ENCODE measurements at places on chromosomes 13 and 19.

- no peak for DNase-seq
These were observed 3.9 kb downstream of the NFIC start for GRCh38 chr19:3370214-3370720.

DNA sequence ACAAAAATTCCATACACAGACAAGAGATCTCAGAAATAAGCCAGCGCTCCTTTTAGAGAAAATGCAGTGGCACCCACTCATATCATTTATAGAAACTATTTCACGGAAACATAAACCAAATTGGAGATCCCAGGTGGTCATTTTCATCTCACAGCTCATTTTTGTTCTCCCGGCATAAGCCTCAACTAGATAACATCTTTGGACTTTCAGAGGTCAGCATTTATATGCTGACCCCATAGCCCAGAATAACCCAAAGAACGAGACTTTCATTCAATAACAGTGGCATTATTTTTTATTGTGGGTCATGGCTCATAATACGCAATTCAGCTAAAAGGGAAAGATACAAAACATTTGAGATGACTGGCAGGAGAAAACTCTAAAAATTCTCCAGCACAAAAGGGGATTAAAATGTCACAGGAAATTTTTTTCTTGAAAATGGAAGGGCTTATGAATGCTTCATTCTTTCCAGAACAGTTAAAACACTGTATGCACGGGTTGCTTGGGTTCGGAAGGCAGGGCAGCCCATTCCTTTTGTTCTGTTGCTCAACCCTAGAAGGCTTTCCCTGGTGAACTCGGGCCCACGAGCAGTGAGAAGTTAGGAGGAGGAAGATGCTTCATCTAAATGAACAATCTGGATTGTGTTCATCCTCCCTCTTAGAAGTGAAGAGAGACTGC lies 24.0 kb downstream of the STARD13 start:
- DNase-seq = no peak

- no peak for DNase-seq
These were observed at the start of gene RUBCNL for GRCh38 chr13:46387064-46387851. Gene RUBCNL (minus strand): TSS chr13:46387252. CDS start chr13:46372475, 14,777 bp downstream.

- DNase-seq = no peak
These were observed 435 bp upstream of the DAZAP1 start for GRCh38 chr19:1406774-1407527.

DNA sequence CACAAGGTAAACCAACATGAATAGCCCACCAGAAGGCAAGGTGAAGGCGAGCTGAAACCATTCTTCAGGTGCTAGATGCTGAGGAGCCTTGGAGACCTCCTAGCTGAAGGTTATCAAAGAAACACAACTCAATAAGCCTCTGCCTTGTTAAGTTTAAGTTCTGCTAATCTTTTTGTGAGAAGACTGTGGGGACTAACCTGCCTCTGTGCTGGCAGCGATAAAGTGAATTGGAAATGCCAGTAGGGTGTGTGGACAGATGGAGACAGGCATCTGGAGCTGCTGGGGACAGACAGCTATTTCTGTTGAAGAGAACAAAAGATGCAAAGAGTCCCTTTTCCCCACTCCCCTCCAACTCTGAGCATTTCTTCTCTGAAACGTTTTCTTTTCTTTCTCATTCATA lies 33.5 kb upstream of the FLT1 start:
- no peak for DNase-seq

DNA sequence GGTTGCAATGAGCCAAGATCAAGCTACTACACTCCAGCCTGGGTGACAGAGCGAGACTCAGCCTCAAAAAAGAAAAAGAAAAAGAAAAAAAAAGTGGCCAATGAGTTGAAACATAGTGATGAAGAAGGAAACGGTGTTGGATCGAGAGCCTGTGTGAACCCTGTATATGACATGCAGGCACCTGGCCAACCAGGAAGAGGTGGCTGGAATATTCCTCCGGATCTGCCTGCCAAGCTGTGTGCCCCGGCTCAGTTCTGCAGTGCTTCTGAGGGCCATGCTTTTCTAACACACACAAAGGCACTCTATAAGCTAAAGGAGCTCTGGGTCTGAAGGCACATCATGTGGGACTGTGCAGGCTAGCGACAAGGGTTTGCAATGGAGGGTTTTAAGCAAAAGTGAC lies 3.7 kb upstream of the ZNF444 start:
- DNase-seq = no peak

- DNase-seq = no peak
These were observed 343.0 kb downstream of the PCDH9 start for GRCh38 chr13:66887088-66887487.

DNA sequence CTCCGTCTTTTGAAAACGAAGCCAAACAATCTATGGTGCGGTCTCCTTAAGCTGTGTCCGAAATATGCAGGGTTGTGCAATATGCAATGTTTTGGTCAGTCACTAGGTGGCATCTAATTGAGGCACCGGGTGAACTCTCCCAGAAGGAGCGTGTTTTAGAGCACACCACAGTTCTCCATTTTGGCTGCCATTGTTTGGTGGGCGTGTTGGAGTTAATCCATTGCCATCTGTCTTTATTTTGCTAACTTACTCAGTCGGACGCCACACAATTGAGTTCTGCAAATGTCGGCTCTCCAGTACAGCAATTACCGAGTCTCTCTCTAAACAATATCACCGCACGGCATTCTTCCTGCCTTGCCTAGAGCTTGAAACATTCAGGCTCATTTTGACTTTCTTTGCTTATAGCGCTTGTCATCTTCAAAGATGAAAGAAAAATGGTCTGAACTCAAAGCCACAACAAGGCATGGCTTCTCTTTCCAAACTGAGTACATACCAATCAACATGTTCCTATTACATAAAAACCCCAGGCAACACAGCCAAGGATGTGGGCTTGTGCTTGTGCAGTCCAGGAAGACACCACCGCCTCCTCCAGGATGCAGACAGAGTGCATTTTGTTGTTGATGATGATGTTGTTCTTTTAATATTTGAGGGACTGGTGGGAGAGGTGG lies 182.0 kb upstream of the SERP2 start:
- DNase-seq = no peak

GRCh38 chr19:7545904-7546303 lies 10.4 kb downstream of the PNPLA6 start:
- DNase-seq = no peak

DNA sequence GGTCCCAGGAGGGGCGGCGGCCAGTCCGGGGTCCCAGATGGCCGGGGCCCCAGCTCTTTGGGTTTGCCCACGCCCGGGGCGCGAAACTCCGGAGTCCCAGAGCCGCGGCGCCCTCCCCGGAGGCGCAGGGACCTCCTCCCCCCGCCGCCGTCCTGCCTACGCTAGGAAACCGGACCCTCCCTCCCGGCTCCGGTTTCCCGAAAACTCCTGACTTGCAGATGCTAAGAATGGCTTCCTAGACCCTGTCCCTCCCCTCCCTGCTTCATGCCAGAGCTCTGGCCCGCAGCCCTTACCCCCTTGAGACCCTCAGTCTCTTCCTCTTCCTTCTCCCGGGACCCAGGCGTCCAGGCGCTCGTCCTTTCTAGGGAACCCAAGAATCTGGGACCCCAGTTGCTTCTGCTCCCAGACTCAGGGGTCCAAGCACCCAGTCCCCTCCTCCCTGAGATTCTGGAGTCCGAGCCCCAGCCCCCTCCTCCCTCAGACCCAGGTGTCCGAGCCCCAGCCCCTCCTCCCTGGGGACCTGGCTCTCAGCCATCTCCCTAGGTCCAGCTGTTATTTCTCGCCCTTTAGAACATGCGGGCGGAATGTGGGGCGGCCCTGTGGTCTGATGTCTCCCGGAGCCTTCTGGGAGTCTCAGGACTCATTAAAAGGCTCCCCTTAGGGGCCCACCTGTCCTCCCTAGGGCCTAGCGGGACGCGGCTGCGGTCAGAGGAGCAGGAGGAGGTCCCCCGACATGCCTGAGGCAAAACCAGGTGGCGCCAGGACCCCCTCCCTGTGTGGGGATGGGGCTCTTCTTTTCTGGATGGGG lies at the start of gene MYBPC2:
TSS of gene MYBPC2 (plus strand) at position 672 of the 808 bp plus-strand sequence. CDS start at position 734, 62 bp downstream.
- DNase-seq = no peak

GRCh38 chr13:80336370-80336769 lies 4.6 kb downstream of the SPRY2 start:
- no peak for DNase-seq

DNA sequence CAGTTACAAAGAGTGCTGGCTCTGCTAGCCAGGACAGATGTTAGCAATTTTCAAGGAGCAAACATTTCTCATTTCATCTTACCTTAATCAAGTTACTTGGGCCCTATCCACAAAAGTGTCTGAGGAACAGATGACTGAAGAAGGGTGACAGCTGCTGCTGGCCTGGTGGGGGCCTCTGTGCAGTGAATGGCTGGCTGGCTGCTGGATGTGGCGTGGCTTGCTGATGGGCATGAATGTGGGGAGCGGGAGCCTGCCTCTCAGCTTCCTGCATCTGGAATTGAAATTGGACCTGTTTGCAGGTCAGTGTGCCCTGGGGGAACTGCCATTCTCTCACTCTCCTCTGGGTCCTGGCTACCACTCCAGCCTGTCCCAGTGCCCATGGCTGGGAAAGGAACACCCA lies 94.7 kb downstream of the RGCC start:
- DNase-seq = no peak

GRCh38 chr13:104086210-104086609 lies 1020.0 kb upstream of the SLC10A2 start:
- no peak for DNase-seq

DNA sequence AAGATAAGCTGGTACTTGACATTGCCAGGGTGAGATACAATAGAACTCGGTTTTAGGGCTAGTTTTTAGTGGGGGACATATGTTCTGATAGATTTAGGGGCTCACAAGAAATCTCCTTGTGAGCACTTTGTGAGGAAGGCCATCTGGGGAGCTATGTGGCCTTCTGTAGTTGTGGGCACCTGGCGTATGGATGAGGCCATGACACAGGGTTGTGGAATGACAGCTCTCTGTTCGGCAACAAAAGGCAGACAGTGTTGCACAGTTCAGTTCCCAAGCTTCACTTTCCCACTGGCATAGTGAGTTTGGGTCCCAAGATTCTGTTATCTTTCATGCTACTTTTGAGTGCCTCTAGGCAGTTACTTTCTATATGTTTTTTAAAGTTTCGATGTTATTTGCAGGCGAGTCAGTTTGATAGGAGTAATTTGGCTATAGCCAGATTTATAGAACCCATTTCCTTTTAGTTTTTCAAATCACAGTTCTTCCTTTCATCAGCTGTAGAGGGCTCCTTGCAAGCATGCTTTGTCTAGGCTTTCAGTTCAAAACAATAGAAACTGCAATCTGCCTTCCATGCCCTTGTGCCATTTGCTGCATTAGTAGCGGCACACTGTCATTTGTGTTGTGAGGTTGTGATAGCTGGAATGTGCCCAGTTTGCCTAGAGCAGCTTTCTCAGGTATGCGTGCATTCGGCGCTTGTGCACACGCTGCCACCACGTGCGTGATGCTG lies 70.6 kb upstream of the TEX29 start:
- DNase-seq = no peak

GRCh38 chr19:576768-577438 lies 4.5 kb downstream of the BSG start:
- no peak for DNase-seq

- no peak for DNase-seq
These were observed 126.9 kb downstream of the FGF9 start for GRCh38 chr13:21797736-21798135.

- DNase-seq = no peak
These were observed 119.1 kb downstream of the KLF12 start for GRCh38 chr13:74015137-74015536.

GRCh38 chr19:45385392-45386221 lies 15.2 kb upstream of the ERCC2 start:
- DNase-seq = no peak

DNA sequence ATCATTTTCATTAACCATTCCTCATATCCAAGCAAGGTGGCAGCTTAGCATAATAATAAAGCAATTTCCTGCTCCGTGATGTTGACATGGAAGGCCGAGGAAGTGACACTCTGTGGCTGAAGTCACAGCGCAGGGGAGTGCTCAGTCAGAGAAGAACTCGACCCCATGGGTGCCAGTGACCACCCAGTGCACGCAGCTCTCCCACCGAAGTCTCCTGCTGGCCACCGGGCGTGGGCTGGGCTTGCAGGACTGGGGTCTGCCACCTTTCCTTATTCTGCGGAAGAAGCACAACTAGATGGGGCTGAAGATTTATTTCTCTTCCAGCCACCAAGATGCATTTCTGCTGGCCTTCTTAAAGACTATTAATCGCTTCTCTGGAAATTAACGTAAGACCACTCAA lies 132.1 kb upstream of the SPACA7 start:
- no peak for DNase-seq

DNA sequence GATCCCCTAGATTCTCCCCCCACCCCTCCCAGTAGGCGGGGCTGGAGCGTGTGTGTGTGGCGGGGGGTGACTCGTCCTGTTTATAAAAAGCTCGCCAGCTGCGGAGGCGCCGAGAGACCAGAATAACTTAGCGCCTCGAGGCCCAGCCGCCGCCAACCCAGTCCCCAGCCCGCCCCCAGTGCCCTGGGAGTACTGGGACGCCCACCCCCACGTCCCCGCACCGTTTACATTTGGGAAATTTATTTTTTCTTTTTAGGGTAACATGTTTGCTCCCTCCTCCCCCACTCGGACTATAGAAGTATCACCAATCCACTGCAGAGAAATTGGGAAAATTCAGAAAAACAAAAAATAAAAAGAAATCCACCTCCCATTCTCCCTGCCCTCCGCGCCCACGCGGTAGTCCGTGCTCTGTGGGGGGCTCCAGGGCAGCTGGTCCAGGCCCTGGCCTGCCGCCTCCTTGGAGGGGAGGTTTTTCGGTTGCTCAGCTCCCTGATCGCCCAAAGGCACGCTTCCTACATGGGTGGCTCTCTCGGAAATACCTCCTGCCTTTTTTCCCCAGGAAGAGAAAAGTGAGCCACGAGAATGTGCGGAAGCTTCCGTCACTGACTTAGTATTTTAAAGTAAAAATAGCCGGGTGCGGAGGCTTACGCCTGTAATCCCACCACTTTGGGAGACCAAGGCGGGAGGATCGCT lies 1.5 kb upstream of the RAB3A start:
- DNase-seq = no peak

DNA sequence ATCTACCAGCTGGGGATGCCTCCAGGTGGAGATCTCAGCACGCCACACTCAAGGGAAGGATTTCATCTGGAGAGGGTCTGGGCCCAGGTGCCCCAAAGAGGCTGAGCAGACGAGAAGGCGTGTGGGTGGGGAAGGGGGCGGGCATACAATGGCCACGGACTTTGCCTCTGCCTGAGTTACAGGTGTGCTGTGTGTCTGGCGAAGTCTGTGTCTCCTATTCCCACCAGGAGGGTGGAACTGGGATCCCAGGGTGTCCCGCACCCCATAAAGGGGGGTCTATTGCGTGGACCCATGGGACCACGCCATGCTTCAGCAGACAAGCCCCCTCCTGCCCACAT lies 3.6 kb downstream of the TLE2 start:
- DNase-seq = no peak

- DNase-seq = no peak
These were observed 579.5 kb downstream of the UQCRFS1 start for GRCh38 chr19:28633319-28634018.

DNA sequence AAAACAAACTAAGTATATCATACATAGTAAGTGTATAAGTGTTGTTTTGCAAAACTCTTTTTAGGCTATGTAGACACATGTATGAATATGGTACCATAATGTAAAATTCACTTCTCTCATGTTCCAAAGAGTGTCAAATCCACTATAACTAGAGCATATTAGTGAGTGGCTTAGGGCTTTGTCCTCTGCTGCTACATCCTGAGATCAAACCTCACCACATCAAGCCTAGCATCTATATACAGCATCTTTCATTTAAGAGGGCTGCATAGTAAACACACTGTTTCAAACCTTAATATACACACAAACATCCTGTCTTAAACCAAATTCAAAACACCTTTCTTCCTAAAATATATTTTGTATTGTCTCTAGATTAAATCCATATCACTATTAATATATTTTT lies 38.7 kb downstream of the ELF1 start:
- no peak for DNase-seq

- no peak for DNase-seq
These were observed 185.7 kb downstream of the KATNAL1 start for GRCh38 chr13:30121666-30122065.

- no peak for DNase-seq
These were observed 70.4 kb upstream of the MRI1 start for GRCh38 chr19:13693889-13694288.
